Activated CD8-positive, alpha-beta memory T cell treated with anti-CD3 and anti-CD28 coated beads for 24 hours (primary cell): ENCODE measurements at places on chromosomes 11 and 22.
A peak's percentile ranks its signal among the peaks of the same experiment; 100 is the strongest.

DNA sequence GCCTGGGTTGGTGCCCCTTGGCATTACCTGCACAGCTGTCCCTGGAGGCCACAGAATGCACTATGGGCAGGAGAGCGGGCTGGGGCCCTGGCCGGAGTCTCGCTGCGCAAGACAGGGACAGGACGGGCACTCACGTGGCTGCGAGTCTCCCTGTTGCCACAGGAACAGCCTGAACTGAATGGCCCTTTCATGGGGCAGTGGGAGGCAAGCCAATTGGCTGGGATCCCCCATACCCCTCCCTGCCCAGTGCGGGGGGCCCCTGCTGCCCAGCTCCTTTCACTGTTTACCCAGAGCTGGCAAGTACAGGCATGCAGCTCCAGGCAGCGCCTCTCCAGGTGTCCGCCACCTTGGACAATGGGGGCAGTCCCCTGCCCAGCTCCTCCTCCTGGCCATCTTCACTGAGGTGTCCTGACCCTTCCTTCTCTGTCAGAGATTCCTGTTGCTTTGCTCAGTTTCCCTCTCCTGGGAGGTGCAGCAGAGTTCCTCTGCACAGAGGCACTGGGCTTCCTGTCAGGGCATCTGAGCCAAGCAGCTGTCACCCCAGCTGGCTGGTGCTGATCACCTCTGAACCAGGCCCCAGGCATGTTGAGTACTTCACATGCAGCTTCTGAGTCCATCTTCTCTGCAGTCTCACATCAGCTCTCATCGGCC is 5.2 kb downstream of the USP2 start:
- peak; percentile 52 for DNase-seq

DNA sequence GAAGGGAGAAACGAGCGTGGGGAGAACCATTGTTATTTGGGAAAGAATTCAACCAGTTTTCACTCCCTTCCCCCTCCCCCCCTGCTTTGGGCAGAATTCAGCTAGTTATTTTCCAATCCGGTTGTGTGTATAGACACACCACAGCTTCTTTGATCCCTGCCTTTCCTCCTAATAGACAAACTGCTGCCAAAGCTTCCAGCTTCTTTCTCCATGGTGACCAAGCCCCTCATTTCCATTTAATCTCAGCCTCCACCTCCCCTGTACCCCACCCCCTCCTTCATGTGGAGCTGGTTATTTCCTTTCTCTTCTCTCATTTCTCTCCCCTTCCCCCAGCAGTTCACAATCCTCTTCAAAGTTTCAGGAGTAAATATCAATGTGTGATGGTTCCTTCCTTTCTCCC is 24.8 kb upstream of the PKNOX2 start:
- DNase-seq = no peak

GRCh38 chr11:1458340-1459218 is 28.0 kb downstream of the MOB2 start:
- DNase-seq = no peak

DNA sequence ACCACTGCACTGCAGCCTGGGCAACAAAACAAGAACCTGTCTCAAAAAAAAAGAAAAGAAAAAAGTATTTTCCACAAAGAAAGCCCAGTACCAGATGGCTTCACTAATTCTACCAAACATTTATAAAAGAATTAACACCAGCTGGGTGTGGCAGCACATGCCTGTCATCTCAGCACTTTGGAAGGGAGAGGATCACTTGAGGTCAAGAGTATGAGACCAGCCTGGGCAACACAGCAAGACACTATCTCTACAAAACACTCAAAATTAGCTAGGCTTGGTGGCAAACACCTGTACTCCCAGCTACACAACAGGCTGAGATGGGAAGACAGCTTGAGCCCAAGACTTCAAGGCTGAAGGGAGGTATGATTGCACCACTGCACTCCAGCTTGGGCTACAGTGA is 20.1 kb downstream of the RSF1 start:
- no peak for DNase-seq

GRCh38 chr22:26432619-26433311 is 3.7 kb downstream of the ASPHD2 start:
- DNase-seq = no peak

GRCh38 chr22:38873469-38874411 is 1.7 kb upstream of the CBX6 start:
- DNase-seq = peak; percentile 83

- DNase-seq = no peak
These were observed 675.3 kb downstream of the BRD1 start for GRCh38 chr22:49152127-49152938.

- DNase-seq = no peak
These were observed 1002.3 kb upstream of the TENM4 start for GRCh38 chr11:80443177-80443576.

DNA sequence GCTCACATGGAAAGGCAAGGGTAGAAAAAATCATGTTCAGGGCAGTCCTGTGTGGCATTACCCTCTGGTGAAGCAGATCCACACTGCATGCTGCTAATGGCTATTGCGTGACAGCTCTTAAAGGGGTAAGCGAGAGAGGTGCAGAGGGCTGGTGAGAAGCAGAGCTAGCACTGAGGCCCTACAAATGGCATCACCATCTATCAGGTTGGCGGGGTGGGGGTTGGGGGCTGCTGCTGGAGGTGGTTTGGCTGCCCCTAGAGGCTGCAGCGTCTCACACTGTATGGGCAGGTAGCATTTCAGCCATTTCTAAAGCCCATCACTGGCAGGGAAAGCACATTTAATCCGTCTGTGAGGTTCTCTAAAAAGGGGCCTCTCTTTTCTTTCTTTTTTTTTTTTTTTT is 16.9 kb upstream of the TMA7B start:
- no peak for DNase-seq

GRCh38 chr11:1838426-1839144 is at the start of gene TNNI2:
TSS of gene TNNI2 (plus strand) at chr11:1838981. CDS start at chr11:1839697, 716 bp downstream.
- DNase-seq = no peak

DNA sequence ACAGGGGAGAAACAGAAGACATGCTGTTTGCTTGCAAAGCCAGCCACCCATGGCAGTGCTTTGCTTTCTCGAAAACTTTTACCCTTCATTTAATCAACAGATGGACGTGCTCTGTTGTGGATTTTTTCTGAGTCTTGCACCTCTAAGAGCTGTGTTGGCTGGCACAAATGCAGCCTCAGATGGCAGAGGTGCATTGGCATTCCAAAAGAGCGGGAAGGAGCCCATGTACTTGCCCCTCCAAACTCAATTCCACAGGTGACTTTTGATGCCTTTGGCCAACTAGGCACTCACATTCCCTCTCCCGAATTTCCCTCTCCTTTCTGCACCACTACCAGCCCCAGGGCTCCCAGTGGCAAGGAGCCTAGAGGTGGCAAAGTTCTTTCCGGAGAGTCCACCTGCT is 1.2 kb downstream of the KIRREL3 start:
- DNase-seq = no peak

GRCh38 chr11:36427079-36427478 is 83.0 kb downstream of the TRAF6 start:
- DNase-seq = no peak

DNA sequence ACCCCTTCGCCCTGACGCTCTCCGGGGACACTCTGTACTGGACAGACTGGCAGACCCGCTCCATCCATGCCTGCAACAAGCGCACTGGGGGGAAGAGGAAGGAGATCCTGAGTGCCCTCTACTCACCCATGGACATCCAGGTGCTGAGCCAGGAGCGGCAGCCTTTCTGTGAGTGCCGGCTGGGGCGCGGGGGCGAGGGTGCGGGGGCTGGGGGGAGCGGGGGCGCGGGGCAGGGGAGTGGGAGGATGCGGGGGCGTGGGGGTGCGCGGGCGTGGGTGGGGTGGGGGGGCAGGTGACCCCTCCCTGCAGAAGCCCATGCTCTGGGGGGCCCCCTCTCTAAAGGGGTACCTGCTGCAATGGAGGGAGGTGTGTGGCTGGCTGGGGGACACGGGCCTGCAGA is 51.4 kb downstream of the LRP5 start:
- DNase-seq = no peak

DNA sequence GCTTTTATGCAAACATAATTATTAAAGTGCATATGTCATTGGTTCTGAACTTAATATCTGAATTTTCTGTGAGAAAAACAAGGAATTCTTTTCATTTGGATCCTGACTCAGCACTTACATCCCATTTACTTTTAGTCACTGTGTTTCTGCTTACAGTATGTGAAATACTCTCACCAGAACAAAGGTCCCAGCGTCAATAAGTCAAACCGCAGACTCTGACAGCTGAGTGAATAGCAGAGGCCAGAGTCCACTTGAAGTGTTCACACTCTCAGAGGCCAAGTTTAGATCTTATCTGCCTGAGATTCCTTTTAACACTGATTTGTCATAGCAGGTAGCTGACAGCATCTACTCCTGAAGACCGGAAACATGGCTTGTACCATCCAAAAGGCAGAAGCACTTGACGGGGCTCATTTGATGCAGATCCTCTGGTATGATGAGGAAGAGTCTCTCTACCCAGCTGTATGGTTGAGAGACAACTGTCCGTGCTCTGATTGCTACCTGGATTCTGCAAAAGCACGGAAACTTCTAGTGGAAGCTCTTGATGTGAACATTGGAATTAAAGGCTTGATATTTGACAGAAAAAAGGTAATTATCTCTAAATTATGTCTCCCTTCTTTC is 14.6 kb downstream of the BBOX1 start:
- DNase-seq = no peak

DNA sequence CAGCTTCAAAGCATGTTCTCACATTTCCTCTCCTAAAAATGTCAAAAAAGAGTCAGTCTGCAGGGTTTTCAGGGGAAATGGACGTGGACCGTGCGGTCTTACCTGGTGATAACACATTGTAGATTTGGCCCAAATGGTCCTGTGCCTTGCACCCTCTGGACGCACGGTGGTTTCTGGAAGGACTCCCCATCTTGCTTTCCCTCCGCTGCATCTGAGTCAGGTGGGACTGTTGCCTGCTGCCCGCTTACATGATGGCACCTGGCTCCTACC is 1290.1 kb downstream of the TBC1D22A start:
- no peak for DNase-seq

DNA sequence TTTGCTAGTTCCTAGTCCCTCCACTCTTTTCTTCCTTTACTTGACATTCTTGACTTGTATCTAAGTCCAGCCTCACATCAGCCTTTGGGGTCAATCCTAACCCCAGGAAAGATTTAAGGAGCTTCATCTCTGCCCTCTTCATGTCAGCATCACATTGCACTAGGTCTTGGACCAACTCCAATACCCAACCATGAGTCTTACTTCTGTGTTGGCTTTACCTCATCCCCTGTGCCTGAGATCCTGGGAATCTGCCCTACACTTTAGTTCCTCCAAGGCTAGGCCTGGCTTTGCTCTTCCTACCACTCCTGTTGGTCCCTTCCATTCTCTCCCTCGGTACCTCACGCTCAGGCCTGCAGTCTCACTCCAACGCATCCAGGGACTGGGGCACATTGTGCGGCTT is 117.0 kb downstream of the SLC1A2 start:
- DNase-seq = no peak

- DNase-seq = no peak
These were observed 107.6 kb downstream of the LDLRAD3 start for GRCh38 chr11:36051235-36052144.

DNA sequence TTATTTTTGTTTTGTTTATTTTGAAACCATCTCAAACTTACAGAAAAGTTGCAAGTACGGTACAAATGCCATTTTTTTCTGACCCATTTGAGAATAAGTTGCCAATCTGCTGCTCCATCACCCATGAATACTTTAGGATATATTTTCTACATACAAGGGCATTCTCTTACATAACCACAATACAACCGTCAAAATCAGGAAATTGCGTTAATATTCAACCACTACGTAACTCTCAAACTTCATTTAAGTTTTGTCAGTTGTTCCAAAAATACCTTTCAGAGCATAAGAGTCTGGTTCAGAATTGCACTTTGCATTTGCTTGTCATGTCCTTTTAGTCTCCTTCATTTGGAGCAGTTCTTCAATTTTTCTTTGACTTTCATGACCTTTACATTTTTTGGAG is 194.3 kb upstream of the BDNF start:
- no peak for DNase-seq
